ENCODE measurements at places on chromosomes 7 and 10.

DNA sequence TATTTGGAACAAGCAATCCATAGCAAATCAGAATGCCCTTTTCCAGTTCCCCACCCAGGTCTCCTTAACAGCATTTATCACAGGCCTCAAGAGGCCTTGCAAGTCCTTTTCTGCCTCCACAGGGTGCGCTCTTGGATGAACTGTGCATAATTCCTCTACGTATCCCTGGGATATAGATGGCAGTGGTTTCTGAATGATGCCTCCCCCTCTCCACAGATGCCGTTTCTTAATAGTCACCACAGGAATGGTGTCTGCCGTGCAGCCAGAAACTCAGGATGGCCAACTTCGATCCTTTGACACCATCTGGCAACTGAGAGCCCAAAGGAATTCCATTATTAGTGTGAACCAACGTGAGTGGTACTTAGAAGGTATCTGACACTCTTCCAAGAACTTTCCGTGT, 43.1 kb downstream of the JAZF1 start:
- DNase-seq = no peak

- no peak for DNase-seq
Measured at GRCh38 chr7:148050492-148051158, 539.9 kb upstream of the C7orf33 start.

DNA sequence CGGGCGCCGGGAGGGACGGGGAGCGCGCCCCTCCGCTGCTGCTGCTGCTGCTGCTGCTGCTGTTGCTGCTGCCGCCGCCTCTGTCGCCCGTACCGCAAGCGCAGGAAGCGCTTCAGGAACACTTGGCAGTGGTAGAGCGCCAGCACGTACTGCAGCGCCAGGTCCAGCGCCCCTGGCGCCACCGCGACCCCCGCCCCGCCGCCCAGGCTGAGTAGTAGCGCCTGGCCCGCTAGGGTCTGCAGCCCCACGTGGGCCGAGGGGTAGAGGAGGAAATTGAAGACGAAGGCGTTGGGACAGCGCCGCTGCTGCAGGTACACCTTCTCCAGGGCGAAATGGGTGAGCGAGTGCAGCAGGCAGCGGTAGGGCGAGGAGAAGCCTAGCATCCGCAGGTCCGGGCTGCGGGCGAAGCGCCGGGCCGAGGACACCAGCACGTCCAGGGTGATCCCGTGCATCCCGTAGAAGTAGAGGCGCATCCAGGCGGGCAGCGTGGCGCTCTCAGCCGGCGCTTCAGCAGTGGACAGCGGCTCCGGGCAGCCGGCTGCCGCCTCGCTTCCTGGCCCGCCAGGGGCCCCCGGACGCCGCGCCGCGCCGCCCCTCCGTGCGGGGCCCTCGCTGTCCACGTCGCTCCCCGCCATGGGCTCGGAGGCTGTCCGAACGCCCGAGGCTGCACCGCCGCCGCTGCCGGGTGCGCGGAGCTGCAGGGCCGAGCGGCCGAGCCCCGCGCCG, at the start of gene TMEM229A:
TSS of gene TMEM229A (minus strand) at position 699 of the 726 bp plus-strand sequence. CDS start at position 635, 64 bp downstream.
- peak; percentile 65 for DNase-seq

- no peak for DNase-seq
Measured at GRCh38 chr7:42024537-42024936, 212.5 kb downstream of the GLI3 start.

- no peak for DNase-seq
Measured at GRCh38 chr10:47104786-47105385, 193.7 kb downstream of the PTPN20 start.
